Ecto neural progenitor cell (in vitro differentiated cells): ENCODE measurements at places on chromosomes 2 and 18.

DNA sequence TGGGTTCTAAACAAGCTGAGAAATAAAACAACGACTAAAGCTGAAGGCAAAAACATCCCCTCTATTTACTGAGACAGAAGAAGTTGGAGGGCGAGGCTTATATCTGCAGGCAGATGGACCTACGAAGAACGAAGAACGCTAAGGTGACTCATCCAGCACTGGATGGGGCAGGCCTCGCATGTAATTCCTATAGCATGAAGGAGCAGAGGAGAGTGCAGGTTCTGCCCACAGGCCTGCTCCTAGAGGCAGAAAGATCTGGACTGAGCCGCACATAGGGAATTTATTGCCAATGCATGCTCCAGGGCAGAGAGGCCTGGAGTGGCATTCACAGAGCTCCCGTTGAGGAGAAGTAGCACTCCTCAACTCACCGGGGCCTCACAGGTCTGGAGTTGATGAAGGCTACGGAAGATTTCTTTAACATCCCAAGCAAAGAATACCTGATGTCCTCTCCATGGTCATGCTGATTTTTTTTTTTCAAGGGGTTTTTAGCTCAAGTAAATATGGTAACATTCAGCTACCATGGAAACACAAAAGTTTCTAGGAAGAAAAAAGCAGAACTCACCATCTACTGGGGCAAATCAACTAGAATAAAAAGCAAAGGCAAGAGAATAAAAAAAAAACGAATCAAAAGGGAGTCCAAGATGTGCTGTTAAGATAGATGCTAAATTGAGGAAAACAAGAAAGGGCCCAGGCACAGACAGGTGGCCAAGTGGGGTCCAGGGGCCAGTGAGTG is 10.4 kb upstream of the METTL21A start:
- DNase-seq, result no peak

DNA sequence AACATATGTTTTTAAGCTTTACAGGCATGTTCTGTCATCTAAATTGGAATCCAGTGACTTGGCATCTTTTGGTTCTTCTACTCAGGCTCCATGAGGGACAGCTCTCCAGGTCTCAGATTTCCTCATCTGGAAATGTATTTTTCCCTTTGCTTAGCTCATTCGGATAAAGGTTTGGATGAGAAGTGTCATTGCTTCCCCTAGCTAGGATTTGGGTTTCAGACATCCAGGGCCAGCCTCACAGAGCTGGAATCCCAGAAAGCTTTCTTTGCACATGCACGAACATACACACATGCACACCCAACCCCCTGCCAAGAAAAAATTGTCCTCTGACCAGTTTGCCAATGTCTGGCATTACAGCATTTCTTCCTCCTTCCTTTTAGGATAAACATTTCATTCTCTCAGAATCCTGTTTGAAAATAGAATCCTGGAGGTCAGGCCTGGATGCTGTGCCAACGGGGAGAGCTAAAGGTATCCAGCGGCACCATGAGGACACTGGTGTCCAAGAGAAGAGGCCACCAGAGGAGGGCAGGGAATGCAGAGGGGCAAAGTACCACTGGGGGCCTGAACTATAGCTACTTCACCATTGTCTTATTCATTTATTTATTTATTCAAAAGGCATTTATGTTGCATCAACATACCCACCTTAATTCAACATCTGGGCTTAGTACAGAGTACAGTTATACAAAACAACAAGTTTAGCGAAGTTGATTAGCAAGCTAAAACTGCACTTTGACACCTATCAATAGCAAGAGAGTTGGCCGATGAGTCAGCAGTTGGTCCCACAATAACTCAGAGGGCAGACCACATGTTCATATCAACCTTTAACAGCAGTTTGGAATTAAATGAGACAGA is 97.9 kb upstream of the ATL2 start:
- no peak for DNase-seq

GRCh38 chr2:207054521-207054920 is 111.2 kb downstream of the KLF7 start:
- no peak for DNase-seq

DNA sequence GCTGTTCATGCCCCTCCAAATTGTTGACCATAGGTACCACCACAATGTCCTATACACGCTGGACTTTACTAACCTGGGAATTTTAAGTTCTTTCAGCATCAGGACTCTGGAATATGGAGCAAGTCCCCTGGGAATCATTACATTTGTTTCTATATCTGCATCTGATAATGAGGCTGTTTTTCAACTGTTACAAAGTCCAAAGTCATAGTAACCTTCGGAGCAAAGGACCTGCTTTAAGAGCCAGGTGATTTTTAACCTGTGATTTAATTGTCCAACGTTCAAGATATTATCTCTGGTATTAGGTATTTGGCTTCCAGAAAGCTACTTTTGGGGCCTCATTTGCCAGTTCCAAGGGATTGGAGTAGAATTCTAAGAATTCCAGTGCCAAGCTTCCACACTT is 7.5 kb upstream of the B3GNT2 start:
- no peak for DNase-seq

- DNase-seq, result no peak
Observed at GRCh38 chr2:188975497-188976102, 1.4 kb downstream of the COL3A1 start.

DNA sequence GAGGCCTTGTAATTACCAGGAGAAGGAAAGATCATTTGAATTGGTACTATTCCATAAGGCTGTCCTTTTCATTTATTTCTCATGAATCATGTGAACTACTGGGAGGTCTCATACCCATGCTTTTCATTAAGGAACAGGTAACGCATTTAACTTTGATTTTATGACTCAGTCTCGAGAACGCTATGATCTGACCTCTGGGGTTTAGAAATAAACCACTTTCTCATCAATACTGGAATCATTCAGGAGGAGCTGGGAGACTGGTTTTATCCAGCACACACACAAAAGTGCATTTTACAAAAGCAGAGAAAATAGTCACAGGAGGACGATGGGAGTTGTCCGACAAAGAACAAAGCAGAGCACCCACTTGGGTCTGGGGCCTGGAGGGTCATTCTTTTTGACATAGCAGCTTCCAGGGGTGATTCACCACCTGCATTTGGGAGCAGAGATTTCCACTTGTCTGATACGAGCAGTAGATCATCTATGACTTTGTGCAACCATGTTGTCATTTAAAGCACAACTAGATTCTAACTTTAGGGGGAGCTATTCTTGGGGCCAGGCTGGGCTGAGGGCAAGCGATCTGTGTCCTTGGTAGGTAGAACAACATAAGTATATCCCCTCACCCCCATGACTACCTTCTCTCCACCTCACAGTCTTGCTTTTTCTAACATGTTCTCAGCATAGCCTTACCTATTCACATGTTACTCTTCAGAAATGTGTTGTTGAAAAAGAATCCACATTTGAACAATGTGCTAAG is 95.9 kb upstream of the SCG2 start:
- DNase-seq, result no peak

GRCh38 chr2:180255981-180256380 is 248.9 kb upstream of the CWC22 start:
- DNase-seq, result no peak

DNA sequence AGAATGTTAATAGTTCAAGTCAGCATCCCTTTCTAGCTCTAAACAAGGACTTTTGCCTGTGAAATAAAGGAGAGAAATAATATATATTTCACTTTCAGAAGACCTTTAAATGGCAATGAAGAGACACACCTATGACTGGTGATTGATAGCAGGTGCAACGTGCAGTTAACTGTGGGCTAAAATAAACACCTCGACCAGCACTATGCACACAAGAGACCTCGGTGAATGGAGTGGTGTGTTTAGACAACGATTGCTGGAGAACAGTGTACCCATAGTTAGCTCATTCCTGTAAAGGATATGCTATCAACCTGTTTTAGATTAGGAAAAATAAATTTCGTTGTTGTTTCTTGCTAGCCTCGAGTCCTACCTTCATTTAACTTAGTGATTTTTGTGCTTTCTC is 143.4 kb downstream of the NR4A2 start:
- no peak for DNase-seq
